ENCODE measurements at places on chromosomes 2 and 18.
A peak's percentile ranks its signal among the peaks of the same experiment; 100 is the strongest.

GRCh38 chr2:159366538-159366937 lies 80.0 kb upstream of the WDSUB1 start:
- DNase-seq: no peak

DNA sequence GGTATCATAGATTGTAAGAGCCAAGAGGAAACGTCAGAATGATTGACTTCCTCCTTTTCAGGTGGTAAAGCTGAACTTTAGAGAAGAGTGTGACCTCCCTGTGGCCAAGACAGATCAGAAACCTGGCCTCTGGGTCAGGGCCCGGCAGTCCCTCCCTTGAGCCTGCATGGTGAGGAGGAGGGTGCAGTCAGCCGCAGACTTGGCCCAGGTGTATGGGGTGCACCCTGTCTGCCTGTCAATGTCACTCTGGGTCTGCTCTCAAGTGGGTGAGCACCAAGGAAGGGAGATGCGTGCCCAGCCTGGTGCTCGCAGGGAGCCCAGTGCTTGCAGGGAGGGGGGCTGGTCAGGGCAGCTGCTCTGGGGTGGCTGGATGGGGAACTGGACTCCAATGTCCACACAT lies 134.4 kb upstream of the SNTG2 start:
- no peak for DNase-seq

DNA sequence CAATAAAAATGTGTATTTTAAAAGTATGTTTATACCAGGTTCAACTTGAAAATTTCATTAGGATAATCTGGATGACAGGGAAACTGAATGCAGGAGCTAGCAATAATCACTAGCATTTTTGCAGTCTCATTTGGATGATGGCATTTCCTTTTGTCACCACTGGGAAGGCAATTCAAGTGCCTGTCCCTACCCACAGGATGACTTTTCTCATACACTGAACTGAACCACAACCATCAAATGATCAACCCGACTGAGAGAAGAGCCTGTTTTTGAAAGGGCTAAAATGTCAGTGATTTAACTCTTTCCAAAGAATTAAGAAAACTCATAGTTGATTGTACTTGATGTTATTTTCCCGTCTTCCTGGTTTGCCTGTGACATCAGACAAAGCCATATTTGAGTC lies 115.0 kb downstream of the FAM124B start:
- DNase-seq: no peak

- DNase-seq: peak; percentile 97
These were observed 176.3 kb downstream of the SEPTIN10 start for GRCh38 chr2:109437325-109438090.

GRCh38 chr2:84486441-84487115 lies 27.5 kb upstream of the SUCLG1 start:
- no peak for DNase-seq

DNA sequence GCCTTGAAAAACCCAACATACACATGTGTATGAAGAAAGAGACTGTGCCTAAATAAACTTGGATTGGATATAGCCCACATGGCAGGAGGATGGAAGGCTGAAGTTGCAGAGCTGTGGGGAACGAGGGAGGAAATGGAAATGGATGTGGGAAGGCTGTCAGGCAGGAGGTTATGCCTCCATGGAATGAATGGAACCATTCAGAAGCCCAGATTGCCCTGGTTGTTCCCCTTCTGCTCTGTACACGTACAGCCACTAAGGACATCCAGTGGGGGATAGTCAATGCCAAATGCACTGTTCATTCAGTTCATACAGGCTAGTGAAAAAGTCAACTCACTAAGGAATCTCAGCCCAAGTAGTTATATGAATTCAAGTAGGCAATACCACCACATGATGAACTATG lies 463.7 kb downstream of the TNS1 start:
- no peak for DNase-seq

DNA sequence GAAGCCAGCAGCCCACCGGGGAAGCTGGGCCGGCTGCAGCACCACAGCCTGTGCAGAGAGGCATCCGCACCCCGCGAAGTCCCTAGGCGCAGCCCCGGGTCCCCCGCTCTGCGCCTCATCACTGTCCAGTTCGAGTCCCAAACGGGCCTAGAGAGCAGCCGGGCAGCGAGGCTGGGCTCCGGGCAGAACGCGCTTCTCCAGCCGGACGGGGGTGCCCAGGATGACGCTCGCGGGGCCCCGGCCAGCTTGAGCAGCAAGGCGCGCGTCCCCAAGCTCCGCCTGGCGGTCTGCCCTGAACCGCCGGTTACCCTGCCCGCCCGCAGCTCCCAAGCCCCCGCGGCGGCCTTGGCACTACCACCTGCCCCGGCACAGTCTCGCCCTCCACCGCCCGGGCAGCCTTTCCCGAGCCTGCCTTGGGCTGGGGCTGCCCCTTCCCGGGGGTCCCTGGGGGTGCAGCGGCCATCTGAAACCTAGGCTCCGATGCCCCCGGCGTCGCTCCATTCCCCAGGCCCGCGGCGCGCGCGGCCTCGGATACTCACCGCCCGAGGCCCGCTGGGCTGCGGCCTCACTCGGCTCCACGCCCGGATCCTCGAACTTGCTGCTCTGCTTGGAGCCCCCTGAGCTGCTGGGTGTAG lies 591 bp downstream of the SLC16A14 start:
- DNase-seq: peak; percentile 52

DNA sequence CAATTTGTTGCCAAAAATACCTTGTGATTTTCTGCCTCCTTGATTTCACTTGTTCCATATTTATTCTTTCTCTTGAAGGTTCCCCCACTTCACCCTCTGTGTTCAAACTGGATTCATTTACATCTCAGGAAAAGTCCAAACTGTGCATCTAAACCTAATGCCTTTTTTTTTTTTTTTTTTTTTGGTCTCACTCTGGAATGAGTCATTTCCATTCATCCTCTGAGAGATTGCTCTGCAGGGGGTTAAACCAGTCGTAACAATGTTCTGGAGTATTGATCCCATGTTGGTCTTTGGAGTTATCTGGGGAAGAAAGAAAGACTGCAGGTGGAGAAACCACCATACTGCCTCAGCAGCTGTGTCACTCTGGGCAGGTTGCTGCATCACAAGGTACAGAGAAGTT lies 119.7 kb downstream of the TACR1 start:
- DNase-seq: no peak

GRCh38 chr2:40043191-40043590 lies 264.1 kb upstream of the THUMPD2 start:
- DNase-seq: no peak

DNA sequence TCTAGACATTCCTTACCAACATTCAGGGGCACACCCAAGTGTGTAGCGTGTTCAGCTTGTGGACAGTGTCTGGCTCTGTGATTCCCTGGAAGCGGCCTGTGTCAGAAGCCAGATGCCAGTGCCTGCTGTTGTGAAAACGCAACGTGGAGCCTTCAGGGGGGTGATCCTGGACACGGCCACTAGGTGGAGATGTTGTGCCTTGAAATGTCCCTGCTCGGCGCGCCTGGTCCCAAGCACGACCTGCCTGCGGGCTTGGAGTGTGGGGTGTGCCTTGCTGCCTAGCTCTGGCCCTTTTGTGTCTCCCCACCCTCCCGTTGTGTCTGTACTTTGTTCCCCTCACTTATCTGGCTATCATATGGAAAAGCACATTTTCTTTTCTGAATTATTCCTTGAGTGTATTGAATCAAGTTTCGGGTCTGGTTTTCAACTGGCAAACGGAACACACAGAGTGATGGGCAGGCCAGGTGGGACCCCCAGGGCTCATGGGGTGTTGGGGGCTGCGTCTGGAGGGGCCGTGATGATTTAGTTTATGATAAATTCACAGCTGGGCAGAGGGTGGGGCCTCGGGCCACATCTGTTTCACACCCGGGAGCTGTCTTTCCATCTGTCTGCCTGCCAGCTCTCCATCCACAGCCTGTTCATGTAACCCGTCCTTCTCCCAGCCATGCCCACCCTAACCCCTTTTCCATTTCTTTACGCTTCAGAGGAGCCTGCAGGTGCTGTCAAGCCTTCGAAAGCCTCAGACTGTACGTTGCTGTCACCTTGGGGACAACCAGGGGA lies 95.5 kb downstream of the DYSF start:
- peak; percentile 38 for DNase-seq

DNA sequence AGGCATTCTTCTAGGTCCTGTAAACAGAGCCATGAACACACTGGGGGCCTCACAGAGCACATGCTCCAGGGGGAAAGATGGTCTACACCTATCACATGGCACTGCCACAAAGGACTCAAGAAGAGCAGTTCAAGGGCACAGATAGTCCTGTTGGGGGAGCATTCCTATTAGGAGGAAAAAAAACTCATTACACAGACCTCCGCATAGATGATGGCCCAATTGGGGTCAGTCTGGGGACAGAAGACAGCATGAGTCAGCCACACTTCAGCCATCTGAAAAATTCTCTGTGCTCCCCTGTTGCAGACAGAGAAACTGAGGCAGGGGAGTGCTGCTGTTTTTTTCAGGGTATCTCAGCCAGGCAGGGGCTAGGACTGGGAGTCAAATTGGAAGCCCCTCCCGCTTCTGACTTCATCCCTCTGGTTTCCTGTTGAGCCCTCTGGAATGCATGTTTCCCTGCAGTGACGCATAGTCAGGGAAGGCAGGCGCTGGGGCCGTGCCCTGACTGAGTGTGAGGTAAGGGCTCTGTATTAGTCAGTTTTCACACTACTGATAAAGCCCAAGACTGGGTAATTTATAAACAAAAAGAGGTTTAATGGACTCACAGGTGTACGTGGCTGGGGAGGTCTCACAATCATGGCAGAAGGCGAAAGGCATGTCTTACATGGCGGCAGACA lies 67.9 kb downstream of the RHOB start:
- no peak for DNase-seq

GRCh38 chr2:46181306-46181705 lies 115.9 kb upstream of the EPAS1 start:
- DNase-seq: no peak

DNA sequence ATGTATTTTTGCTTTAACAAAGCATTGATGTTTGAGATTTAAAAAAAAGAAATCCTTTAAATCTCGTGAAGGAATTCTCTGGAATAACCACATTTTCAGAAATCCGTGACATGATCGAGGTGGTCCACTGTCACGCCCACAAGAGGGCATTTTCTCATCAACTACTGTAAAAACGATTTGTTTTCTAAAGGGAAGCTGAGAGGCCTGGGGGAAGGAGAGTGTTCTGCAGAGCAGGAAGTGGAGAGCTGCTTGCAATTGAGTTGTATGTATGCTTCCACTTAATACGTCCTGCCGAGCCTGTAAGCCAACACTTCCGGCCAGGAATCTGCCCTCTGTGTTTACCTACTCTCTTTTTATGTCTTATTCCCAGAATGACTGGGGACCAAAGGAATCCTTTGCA lies 19.4 kb downstream of the KLHL29 start:
- DNase-seq: peak; percentile 74

- DNase-seq: peak; percentile 96
These were observed 69.6 kb upstream of the RTN4 start for GRCh38 chr2:55119711-55120487.

DNA sequence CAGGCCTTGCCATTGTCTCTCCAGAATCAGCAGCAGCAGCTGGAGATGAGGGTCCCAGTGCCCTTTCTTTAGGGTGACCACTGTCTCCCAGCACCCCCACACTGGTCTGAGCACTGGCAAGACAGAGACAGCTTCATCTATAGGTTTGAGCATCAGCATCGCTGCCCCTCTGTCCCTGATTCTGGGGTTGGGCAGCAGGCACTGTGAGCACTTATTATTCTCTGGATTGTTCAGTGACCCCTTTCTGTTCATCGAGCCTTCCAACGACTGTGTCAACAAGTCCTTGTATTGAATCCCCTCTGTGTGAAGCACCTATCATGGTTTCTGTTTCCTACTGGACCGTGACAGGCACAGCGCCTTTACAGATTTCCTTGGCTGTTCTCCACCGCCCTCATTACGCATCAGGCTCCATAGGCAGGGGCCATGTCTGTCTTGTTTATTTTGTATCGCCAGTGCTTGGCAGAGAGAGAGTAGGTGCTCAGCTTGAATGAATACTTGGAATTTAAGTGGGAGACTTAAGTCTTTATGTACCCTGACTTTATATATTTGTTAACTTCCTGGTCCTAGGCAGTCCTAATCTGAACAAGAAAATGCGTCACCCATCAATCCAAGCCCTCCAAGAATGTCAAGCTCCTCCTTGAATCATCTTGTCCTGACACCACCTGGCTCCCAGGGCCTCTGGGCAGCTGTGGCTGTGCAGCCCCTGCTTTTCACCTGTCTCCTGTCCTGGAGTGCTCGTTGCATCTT lies 11.4 kb downstream of the MALL start:
- DNase-seq: no peak

- DNase-seq: no peak
These were observed 79.9 kb upstream of the FSIP2 start for GRCh38 chr2:185658750-185659149.

DNA sequence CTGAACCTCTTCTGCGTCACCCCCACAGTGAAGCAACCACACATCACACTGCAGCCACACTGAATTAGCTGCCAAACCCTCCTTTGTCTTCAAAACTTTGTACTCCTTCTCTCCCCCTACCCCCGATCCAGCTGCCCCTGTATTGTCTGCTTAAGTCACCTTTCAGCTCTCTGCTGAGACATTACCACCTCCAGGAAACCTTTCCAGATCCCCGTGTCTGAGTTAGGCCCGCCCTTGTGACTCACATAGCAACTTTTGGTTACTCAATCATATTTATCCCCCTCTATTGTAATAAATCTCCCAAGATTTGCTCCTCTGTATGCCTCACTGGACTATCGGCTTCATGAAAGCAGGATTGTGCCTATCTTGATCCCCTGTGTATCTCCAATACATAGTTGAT lies 82.8 kb upstream of the CDCA7 start:
- DNase-seq: no peak

GRCh38 chr2:177053038-177053437 lies 159.6 kb upstream of the HNRNPA3 start:
- DNase-seq: no peak

DNA sequence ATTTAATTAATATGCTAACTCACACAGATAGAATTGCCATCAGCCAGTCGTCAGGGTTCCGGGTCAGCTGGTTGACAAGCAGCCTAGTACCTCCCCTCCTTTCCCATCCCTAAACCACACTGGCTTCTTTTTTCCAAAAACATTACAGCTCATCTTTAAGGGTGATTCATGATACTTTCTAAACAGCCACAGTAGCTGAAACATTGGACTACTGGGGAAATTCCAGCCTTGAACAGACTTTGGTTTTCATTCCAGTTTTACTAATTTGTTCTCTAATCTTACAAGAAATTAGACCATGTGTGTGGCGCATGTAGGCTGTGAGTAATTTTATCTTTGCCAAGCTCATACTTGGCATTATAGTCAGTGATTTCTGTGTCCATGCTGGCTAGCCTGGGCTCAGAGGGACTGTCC lies 110.8 kb downstream of the FMNL2 start:
- no peak for DNase-seq
